Left renal pelvis (tissue), 4 donors: ENCODE measurements at places on chromosomes 13 and 19. TPM values are rescaled to one million over a fixed set of nuclear protein-coding genes. Genes with fewer than 3 reads are reported as not detected.

The CEACAM8 gene
- polyA plus RNA-seq, result not detected

The IL11 gene
- 0.79 TPM for polyA plus RNA-seq

The DIRAS1 gene
- polyA plus RNA-seq, result 3.6 TPM

The CD33 gene
- 3.7 TPM for polyA plus RNA-seq

The ZNF738 gene
- polyA plus RNA-seq, result 36.3 TPM

The ZNF154 gene
- 22.8 TPM for polyA plus RNA-seq

The KISS1R gene
- polyA plus RNA-seq, result 0.33 TPM

- no peak for DNase-seq
These were observed 79.3 kb upstream of the GPR183 start for GRCh38 chr13:99386495-99386894.

- no peak for DNase-seq
These were observed 16.8 kb downstream of the MEIS3 start for GRCh38 chr19:47402504-47402903.

DNA sequence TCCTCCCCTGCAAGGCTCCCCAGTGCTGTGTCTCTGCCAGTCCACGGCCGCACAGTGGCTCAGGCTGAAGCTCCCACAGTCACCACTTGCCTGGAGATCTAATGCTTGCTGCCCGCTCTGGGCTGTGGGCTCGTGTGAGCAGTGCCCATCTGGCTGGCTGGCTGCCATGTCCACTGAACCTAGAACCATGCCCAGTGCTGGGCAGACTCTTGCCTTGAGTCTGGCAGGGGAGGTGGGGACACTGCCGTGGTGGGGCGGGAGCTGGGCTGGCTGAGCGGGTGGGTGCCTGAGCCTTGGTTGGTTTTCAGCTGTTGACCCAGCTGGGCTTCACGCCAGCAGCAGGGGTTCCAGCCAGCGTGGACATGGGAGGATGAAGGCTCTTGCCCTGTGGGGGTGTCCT, 52.3 kb downstream of the CRTC1 start:
- no peak for DNase-seq

DNA sequence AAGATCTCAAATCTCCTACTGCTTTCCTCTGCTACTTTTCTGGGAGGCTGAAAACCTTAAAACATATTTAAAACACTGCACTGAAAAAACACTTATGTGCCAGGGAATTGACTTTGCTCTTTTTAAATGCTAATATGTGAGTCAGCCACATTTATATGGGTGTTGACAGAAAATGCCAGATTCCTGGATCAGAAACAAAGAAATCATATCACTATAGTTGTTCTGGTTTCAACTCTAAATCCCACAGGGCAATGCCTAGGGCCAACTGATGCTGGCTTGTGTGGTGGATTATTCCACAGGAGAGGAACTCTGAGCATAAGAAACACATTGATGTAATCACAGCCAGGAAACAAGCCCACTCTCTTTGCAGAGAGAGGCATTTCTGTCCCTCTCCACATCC, 1439.0 kb upstream of the SPRY2 start:
- DNase-seq, result no peak

DNA sequence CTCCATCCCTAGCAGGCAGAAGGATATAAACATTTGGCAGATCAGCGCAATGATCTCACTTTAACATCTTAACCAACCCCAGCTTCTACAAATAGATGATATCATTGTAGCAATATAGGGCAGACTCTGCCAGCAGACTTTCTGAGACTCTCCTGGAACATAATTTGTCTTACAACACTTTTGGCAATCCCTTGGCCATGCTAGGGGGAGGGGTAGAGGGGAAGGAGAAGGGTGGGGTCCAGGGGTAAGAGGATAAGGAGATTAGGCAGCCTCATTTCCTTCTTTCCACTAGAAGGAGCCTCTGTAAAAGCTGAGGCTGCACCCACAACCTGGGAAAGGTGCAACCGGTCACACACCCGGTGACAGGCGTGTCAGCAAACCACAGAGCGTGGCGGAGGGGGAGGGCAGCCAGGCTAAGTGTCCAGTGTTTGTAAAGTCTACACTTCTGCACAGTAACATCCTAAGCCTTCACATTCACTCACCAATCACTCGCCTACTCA, 8.7 kb upstream of the UBAC2 start:
- no peak for DNase-seq

- DNase-seq, result no peak
These were observed 507.5 kb downstream of the MYO16 start for GRCh38 chr13:109136873-109137272.

GRCh38 chr19:42253245-42254088, 1.5 kb downstream of the ERF start:
- DNase-seq, result no peak

DNA sequence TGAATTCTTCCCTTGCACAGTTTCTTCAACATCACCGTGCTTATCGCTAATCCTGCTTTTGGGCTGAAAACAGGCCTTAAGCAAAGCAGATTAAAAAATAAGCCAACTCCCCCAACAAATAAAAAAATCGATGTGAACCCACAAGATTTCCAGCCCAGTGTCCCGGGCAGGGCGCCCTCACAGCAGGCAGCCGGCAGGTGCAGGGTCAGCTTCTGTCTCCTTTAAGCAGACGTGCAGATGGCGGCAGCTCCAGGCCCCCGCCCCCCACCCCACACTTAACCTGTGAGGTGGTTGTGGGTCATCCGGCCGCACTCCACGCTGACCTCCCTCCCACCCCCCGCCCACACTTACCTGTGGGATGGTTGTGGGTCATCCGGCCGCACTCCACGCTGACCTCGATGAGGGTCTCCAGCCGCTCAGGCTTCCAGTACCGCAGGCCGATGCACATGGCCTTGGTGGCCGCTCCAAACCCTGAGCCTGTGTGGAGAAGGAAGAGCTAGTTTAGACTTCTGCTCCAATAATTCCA, 19.8 kb downstream of the ADPRHL1 start:
- DNase-seq, result no peak
